ENCODE measurements at places on chromosomes 1 and 21. TPM values are rescaled to one million over a fixed set of nuclear protein-coding genes. Genes with fewer than 3 reads are reported as not detected.
A peak's percentile ranks its signal among the peaks of the same experiment; 100 is the strongest.

GRCh38 chr1:246923482-246923881 lies 8.3 kb downstream of the AHCTF1 start:
- no peaks in the 10 kb centered on the region for H3K27me3 ChIP-seq
- H3K4me1 ChIP-seq, result no peaks in the 10 kb centered on the region
- DNase-seq, result no peak
- no peak overlapping the region for H3K4me3 ChIP-seq
- H3K36me3 ChIP-seq, result peaks cover 6% of the 10 kb centered on the region
- H3K27ac ChIP-seq, result no peak overlapping the region

DNA sequence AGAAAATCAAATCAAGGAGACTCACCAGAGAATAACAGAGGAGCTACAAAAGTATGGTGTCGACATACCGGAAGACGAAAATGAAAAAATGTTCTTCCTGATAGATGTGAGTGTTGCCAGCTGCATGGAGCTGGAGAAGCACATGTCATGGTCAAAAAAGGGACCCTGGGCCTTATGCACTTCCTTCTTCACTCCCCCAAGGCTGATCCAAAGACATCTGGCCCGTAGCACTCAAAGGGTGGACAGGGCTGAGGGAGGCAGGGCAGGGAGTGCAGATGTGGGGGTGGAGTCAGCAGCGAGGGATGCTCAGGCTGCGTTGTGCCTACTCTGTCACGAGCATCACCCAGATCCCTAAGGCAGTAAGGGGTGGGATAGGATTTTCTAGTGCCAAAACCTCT lies 19.4 kb downstream of the MX1 start:
- H3K27me3 ChIP-seq, result no peaks in the 10 kb centered on the region
- no peak overlapping the region for H3K27ac ChIP-seq
- H3K36me3 ChIP-seq, result peaks cover 91% of the 10 kb centered on the region
- H3K4me1 ChIP-seq, result no peaks in the 10 kb centered on the region
- no peak overlapping the region for H3K4me3 ChIP-seq

DNA sequence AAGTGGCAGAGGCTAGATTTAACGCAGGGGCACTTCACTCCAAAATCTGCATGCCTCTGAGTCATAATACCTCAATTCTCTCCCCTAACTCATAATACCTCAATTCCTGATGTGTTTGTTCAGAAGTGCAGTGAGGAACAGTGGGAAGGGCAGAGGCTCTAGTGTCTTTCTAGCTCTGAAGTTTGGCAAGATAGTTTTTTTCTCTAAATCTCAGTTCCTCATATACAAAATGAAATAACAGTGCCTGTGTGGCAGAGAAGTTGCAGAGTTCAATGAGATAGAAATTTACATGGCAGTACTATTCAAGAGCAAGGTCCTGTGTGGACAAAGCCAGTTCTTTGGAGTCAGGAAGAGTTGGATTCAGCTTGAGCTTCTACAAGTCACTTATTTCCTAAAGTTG lies 9.8 kb downstream of the JUN start:
- peaks cover 10% of the 10 kb centered on the region for H3K4me1 ChIP-seq
- H3K27me3 ChIP-seq, result no peaks in the 10 kb centered on the region
- H3K36me3 ChIP-seq, result no peaks in the 10 kb centered on the region
- no peak for DNase-seq

- no peaks in the 10 kb centered on the region for H3K4me1 ChIP-seq
- H3K27me3 ChIP-seq, result no peaks in the 10 kb centered on the region
- no peak for DNase-seq
- no peak overlapping the region for H3K4me3 ChIP-seq
Observed at GRCh38 chr1:87678266-87678665, 349.6 kb downstream of the LMO4 start.

DNA sequence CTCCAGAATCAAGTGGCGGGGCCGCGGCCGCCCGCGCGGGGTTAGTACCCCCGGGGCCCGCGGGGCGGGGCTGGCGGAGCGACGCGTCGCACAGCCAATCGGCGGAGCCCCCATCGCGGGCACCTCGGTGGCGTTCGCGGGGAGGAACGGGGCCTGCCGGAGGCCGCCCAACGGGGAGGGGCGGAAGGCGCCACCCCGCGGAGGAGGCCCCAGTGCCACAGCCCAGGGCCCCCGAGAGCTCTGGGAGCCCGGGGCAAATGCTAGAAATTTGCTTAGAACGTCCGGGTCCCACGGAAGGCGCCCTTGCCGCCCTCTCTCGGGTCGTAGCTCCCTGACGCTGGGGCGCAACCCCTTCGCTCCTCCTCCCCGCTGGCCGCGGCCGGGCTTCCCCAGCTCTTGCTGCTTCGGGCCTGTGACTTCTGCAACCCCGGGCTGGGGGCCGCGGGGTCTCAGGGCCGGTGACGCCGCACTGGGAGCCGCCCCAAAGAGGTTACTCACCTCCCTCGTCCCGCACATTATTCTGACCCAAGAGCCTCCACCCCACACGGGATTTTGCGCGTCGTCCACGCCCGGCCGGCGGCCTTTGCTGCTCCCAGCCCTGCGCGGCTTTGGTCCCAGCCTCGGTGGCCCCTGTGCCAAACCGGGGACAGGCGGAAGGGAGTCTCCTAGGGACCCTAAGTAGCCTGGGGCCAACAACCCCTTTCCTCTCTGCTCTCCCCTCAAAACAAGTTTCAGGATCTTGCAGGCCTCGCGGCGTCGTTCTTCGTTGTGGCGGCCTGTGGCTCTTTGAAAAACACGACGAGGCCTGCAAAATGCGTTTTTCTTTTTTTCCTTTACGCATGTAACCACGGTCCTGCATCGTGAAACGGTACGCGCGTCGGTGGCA lies at the start of gene RUNX3:
Gene RUNX3 (minus strand): TSS at position 17 of the 886 bp plus-strand sequence. CDS start 408 bp downstream, outside the sequence.
- DNase-seq, result peak; percentile 88
- H3K27me3 ChIP-seq, result peaks cover 80% of the 10 kb centered on the region
- H3K4me3 ChIP-seq, result peak within 1 kb of the TSS; percentile 44
- H3K4me1 ChIP-seq, result peaks cover 37% of the 10 kb centered on the region

The VSIG8 gene
- total RNA-seq, result not detected

The SYNC gene
- 16.9 TPM for total RNA-seq

The SUSD4 gene
- 2.2 TPM for total RNA-seq

The ZBED6 gene
- 29.5 TPM for total RNA-seq

The PRAMEF2 gene
- total RNA-seq, result not detected
